Effector memory CD8-positive, alpha-beta T cell (primary cell): ENCODE measurements at places on chromosomes 6 and 20.

DNA sequence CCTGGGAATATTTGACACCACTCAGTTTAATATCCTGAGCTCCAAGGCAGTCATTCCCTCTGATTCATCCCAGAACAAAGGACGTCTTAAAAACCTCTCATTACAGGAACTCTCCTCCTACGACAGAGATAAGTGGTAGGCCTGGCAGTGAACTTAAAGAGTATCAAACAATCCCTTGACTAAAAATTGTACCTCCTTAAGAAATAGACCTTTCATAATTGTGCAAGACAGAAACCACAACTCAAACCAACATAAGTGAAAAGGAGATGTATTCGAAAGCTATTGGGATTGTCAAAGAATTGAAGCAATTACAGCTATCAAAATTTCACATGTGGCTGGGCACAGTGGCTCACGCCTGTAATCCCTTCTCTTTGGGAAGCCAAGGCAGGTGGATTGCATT, 19.1 kb upstream of the BNIP5 start:
- DNase-seq = no peak

DNA sequence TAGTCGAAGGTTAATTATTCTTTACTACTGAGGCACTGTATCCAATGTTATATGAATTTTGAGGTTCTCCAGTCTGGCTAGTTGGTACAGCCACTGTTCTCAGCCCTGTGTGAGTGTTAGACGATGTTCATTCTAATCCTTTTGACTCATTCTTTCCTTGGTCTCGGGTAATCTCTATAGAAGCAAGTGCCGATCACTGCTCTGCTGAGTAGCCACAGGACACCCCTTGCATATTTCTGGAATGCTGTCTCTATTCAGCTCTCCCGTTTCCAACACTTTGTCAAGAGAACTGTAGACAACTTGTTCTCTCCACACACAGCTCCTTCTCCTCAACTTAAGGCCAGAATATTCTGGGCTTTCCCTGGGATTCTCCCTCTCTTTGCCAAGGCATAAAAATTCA, 42.4 kb upstream of the PLCB1 start:
- DNase-seq = no peak

- no peak for DNase-seq
Observed at GRCh38 chr6:105677671-105678475, 275.0 kb upstream of the PREP start.

GRCh38 chr20:50898475-50898874, 32.8 kb downstream of the ADNP start:
- DNase-seq = no peak

- DNase-seq = no peak
Observed at GRCh38 chr20:34100576-34100975, 11.5 kb downstream of the EIF2S2 start.
